Stimulated activated CD4-positive, alpha-beta T cell treated with anti-CD3 and anti-CD28 coated beads, Interleukin-15, amount 100 ng/mL, for 24 hours (primary cell): ENCODE measurements at places on chromosomes 6 and 20.

DNA sequence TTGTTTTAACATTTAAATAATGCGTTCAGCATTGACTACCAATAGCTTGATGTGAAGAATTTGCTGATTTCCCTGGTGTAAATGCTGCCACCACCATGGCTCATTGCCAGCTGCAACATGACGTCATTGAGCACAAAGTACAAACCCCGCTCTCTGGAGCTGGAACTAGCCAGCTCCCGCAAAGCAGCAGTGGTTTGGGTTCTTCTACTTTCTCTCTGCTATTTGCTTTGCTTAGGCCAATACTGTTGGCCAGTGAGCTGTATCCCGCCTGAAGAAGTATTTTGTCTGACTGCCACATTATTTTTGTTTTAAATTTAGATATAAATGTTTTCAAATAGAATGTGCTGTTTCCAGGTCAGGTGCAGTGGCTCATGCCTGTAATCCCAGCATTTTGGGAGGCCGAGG, 47.4 kb upstream of the KIF13A start:
- DNase-seq, result no peak

DNA sequence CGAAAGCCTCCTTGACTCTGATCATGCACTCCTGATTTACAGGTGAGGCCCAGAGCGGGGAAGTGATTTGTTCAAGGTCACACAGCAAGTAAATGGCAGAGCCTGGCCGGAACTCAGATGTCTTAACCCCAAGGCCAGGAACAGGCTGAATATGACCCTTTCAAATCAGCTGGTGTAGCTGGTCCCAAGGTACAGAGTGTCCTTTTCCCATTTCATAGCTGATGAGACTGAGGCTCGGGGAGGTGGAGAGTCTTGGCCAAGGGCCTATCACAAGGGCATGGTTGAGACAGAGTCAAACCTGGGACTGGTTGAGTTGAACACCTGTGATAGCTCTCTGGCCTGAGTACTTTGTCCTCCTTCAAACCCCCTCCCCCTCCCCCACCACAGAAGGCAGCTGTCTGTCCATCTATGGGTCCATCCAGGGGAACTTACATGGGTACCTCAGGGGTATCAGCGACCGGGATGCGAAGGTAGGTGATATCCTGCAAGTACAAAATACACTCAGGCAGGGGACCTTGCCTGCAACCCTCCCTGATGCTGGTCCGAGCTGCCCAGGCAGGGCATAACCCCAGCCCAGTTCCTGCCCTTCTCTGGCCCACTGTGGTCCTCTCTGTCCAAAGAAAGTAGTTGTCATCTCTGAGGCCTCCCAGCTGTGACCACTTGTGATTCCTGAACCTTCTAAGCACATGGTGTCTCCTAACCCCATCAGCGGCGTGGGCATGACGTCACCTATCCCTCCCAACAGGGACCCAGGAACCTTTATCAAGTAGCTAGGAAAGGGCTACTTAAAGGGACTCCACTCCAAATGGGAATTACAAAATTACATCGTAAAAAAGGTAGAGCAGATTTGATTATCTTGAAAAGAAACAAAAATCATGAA, 5.6 kb downstream of the DUSP15 start:
- DNase-seq, result no peak

DNA sequence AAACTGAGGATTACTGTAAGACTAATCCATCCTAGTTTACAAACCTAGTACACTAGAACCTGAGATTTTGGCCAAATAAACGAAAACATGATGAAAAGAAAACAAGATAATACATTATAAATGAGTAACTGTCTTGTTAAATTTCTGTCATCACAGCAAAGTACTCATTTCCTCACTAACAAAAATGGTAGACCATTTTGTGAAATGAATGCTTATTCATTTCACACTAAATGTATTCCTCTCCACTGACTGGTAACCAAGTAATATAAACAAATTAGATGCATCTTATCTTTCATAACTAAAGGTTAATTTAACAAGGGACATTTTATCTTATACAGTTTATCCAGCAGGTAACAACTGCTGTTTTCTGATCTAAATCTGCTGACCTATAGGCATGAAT, 143.7 kb downstream of the REV3L start:
- no peak for DNase-seq

DNA sequence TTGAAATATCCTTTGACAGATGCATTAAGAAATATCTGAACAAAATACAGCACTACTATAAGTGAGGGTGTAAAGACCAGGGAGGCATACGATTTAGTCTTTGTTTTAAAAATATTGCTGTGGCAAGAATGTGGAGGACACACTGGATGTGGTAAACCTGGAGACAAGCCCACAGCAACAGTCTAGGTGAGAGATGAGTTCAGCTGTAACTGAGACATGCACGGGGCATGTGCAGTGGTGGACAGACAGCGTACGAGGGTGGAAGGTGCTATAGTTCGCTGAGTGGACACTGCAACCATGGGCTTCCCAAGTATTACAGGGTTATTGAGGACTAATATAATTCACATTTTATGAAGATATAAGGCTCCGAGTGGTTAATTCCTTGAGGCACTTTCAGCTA, 1.8 kb downstream of the NANP start:
- DNase-seq, result no peak

- no peak for DNase-seq
Measured at GRCh38 chr6:21278375-21278745, 315.2 kb upstream of the SOX4 start.

DNA sequence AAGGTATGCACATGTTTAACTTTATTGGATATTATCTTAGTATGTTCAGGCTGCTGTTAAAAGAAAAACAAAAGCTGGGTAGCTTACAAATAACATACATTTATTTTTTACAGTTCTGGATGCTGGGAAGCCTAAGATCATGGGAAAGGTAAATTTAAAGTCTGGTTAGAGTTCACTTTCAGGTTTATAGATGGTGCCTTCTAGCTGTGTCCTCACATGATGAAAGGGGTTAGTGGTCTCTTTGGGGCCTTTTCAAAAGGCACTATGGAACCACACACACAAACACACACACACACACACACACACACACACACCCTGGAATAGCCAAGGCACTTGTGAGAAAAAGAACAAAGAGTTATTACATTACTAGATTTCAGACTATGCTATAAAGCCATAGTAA, 805.8 kb upstream of the GJE1 start:
- no peak for DNase-seq

- DNase-seq, result peak; percentile 68
Measured at GRCh38 chr20:4592316-4593148, 129.2 kb upstream of the PRND start.

DNA sequence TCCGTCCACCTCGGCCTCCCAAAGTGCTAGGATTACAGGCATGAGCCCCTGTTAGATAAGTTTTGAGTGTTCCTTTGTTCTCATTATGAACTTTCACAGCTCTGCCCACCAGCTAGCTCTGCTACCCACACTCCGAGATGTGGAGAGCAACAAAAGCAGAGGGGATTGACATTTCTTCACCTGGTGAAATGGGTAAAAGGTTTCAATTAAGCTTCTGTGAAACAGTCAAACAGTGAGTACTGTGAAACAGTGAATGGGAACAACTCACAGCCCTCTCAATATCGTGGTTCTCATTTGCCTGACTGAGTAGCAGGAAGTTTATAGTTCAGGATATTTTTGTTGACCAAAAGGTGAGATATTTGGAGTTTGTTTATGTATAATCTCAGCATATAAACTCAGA, 412.8 kb downstream of the CD83 start:
- no peak for DNase-seq

DNA sequence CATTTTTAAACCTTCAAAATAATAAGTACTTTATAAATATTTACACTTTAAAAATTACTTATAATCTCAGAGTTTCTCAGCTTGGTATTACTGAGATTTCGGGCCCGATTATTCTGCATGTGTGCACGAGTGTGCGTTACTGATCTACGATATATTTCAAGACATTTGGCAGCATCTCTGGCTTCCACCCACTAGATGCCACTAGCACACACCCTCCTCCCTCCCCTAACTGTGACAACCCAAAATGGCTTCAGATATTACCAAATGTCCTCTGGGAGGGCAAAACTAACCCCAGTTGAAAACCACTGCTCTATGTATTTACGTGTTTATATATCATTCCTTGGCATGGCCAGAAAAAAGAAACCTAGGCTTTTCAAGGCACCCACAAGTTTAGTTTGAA, 95.9 kb downstream of the FYN start:
- no peak for DNase-seq

GRCh38 chr20:22418738-22419137, 165.6 kb downstream of the FOXA2 start:
- DNase-seq, result no peak

GRCh38 chr6:167770291-167770955, 56.3 kb upstream of the AFDN start:
- no peak for DNase-seq

GRCh38 chr20:14882157-14882556, 544.7 kb upstream of the FLRT3 start:
- DNase-seq, result no peak

- DNase-seq, result no peak
Measured at GRCh38 chr6:48736501-48737206, 625.7 kb upstream of the PTCHD4 start.

DNA sequence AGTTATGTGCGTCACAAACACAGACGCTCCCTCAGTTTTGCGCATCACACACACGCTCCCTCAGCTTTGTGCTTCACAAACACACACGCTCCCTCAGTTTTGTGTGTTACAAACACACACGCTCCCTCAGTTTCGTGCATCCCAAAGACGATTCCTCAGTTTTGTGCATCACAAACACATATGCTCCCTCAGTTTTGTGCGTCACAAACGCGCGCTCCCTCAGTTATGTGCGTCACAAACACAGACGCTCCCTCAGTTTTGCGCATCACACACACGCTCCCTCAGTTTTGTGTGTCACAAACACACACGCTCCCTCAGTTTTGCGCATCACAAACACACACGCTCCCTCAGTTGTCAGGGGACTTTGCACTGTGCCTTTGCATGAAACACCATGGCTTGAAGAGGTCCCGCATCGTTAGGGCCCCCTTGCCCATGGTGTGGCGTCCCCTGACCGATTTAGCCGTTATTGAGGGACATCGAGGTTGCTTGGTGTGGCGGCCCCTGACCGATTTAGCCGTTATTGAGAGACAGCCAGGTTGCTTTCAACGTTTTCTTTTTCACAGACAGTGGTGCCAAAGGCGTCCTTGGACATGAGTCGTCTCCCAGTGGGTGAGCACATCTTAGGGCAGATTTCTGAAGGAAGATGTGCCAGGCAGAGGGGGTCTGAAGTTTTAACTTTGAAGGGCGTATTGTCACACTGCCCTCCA, 28.1 kb upstream of the MYT1 start:
- DNase-seq, result no peak

- DNase-seq, result no peak
Measured at GRCh38 chr6:13360671-13361540, 32.6 kb upstream of the TBC1D7 start.

DNA sequence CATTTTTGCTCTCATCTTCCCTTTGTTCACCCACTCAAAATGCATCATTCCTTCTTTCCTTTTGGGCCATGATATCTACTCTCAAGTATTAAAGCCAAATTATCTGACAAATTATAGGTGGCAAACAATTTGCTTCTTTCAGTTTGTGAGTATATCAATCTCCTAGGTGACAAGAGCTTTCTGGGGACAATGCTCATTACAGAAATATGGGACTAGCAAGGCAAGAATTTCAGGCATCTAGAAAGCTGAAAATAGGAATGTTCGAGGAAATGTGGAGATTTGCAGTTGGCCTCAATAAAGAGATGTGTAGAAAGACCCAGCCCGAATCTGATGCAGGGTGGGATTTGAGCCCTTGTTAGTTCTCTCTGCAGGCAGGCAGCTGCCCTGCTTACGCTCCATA, 71.8 kb downstream of the ALDH8A1 start:
- DNase-seq, result no peak

DNA sequence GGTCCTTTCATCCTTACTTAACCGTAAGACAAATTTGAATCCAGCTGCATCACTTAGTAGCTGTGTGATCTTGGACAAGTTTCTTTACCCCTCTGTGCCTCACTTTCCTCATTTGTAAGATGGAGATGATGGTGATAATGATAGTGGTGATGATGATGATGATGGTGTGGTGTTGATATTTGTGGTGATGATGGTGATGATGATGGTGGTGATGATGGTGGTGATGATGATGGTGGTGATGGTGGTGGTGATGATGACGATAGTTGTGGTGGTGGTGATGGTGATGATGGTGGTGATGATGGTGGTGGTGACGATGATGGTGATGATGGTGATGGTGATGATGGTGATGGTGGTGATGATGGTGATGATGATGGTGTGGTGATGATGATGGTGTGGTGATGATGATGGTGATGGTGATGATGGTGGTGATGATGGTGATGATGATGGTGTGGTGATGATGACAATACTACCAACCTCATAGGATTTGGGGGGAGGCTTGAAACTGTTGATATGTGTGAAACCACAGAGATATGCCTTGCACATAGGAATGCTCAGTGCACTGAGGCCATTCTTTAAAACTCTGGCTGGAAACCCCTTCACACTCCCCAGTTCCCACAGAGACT, 233.2 kb downstream of the LY86 start:
- no peak for DNase-seq

- DNase-seq, result no peak
Measured at GRCh38 chr6:42182101-42182500, 8.9 kb downstream of the GUCA1A start.

DNA sequence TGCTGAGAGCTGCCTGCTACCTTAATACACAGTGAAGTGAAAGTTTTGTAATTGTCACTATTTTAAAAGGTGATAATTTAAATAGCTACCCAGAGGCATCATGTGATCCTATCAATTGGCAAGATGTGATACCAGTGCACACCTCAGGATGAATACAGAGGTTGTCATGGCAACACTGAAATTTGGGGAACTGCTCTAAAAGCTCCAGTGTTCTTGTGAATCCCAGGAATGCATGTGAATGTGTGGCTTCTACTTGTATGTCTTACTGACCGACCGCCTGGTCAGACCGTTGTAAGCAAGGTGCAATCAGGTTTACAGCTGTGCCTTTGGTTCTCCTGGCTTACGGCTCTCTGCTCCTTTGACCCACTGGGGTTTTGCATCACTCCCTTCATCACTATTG, 146.3 kb upstream of the GJE1 start:
- no peak for DNase-seq

DNA sequence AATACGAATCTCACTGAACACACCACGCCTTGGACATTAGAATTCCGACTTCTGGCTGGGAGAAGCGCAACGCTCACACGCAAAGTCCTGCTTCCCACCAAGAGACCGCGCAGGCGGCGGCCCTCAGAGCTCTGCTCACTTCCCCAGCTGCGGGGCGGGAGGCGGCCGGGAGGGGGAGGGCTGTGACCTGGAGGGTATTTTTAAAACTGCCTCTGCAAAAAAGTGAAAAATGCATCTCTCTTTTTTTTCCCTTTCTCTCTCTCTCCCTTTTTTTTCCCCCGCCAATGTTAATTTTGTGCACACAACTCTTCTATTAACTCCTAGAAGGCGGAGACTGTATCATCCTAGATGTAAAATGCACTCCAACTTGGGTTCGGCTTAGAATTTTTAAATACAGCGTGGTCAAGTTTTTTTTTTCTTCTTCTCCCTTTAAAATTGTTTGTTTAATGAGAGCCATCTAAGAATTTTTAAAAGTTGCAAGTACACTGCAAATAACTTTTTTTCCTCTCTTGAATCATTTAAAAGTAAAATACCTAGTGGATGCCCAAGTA, 66.4 kb downstream of the STX11 start:
- DNase-seq, result no peak
